ENCODE measurements at places on chromosomes 6 and 20. TPM values are rescaled to one million over a fixed set of nuclear protein-coding genes. Genes with fewer than 3 reads are reported as not detected.

GRCh38 chr6:157613011-157613522 is 210.0 kb upstream of the SNX9 start:
- DNase-seq, result no peak

DNA sequence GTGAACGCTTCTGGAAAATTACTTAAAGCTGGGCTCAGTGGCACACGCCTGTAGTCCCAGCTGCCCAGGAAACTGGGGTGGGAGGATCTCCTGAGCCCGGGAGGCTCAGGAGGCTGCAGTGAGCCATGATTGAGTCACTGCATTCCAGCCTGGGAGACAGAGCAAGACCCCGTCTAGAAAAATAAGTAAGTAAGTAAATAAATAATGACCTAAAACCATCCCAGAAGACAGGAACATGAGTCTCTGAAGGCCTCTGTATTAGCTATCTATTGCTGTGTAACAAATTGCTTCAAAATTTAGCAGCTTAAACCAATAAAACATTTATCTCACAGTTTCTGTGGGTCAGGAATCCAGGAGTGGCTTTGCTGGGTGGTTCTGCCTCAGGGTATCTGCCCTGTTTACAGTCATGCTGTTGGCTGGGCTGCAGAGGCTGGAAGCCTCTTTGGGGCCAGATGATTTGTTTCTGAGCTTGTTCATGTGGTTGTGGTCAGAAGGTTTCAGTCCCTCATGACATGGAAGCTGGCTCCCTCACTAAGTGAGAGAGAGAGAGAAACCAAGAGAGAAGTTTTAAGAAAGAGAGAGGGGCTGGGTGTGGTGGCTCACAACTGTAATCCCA is 48.4 kb upstream of the NCOA3 start:
- DNase-seq, result no peak

DNA sequence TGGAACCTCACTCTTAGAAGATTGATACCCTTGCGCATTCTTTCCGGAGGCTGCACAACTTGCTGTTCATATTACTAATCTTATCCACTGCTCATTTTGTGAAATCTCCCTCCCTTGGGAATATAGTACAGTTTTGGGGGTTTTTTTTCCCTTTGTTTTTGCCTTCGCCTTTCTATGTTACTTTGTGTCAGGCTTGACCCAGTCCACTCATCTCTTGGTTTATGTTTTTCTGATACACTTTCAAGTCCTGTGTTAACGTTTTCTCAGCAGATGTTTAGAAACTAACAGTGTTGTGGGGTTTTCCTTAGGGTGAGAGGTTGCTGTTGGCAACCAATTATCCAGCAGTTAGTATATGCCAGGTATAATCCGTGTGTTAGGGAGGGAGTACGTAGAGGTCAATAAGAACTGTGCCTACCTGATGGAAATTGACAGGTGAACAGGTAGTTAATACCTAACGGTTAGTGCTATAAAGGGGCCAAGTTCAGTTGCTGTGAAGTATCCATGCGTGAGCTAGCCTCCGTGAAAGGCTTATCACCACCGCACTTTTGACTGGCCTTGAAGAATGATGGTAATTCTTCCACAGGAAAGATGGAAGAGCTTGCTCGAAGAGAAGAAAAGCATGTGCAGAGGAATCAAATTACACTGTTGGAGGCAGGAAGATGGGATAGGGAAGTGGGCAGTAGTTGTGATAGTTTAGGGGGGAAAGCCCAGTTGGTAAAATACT is 1.4 kb downstream of the NFYA start:
- peak; percentile 24 for DNase-seq

GRCh38 chr6:39357998-39358686 is 35.6 kb upstream of the KCNK16 start:
- DNase-seq, result no peak

- no peak for DNase-seq
Measured at GRCh38 chr6:7742223-7742785, 16.4 kb downstream of the BMP6 start.

GRCh38 chr6:135325624-135326424 is 144.7 kb downstream of the MYB start:
- no peak for DNase-seq

GRCh38 chr20:45905505-45906079 is 6.4 kb downstream of the PLTP start:
- no peak for DNase-seq

- DNase-seq, result no peak
Measured at GRCh38 chr20:10711903-10712451, 38.2 kb upstream of the JAG1 start.

The RBM38 gene
- total RNA-seq, result 80.5 TPM

The CGA gene
- not detected for total RNA-seq

The ETV7 gene
- total RNA-seq, result 0.19 TPM

The COL21A1 gene
- 6.1 TPM for total RNA-seq

The FKBP1C gene
- 0.35 TPM for total RNA-seq

The PEX3 gene
- total RNA-seq, result 16.4 TPM

The ZSCAN12 gene
- total RNA-seq, result 7.3 TPM

The IFNGR1 gene
- 29.4 TPM for total RNA-seq

The NFATC2 gene
- total RNA-seq, result 0.39 TPM

All from GM23338 (cell line).